AG08395 (cell line): ENCODE measurements at places on chromosomes 1 and 21.

DNA sequence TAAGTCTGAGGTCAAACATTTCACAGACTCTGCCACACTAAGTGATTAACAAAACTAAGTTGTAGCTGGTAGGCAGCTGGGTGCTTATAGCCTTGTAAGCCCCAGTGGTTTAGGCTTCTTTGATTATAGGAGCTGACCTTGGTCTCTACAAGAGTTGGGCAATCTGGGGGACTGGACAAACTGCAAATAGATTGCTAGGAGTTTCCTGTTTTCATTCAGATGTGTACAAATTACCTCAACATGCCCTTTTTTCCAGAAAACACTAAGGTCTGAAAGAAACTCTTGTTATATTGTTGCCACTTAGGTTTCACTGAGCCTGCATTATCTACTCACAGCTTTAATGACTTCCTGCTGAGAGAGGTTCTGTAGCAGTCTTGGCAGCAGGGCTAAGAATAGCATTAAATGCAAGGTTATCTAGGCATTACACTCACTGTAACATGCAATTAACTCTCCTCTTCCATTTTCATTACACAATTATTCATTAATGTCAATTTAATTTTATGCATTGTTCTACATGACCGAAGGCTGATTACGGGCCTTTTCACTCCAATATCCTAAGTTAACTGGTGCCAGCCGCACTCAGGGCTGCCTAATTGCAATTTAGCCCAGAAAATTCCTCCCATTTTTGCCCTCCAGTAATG is 314.0 kb downstream of the LMO4 start:
- no peak for DNase-seq

- no peak for DNase-seq
Observed at GRCh38 chr1:235573880-235574279, 69.6 kb upstream of the B3GALNT2 start.

DNA sequence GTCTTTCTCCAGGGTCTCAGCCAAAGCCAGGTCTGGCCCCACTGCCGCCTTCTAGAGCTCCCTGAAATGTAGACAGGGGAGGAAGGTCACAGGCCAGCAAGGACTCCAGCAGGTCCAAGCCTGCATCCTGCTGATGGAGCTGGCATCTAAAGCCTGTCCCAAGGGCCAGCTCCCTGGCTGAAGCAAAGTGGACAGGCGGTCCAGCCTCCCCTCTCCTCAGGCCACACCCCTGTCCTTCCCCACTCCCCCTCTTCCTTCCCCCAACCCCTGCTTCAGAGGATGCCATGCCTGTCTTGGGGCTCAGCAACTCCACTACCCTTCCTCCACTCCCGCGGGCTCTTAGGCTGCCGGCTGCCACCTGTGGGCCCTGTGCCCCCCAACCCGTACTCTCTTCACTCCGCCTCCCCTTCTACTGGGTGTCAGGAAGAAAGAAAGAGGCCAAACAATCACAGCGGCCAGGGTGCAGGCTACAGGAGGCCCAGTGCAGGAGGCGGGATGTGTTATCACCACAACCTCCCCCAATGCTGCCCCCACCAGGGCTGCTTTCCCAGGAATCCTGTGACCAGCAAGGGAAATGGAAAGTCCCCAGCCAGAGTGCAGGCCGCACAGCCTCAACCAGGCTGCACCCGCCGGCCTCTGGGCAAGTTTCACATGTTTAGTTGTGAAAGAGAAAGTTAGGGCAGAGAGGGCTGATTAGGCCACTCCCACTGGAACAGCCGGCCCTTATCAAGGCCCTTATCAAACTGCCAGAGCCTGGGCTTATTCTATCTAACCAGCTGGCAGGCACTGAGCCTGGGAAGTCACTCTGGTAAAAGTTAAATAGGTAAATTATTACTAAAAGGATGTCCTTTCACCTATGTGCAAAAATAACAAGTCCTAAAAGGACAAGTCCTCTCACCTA is 34.1 kb downstream of the ACOT7 start:
- DNase-seq, result peak; percentile 55

DNA sequence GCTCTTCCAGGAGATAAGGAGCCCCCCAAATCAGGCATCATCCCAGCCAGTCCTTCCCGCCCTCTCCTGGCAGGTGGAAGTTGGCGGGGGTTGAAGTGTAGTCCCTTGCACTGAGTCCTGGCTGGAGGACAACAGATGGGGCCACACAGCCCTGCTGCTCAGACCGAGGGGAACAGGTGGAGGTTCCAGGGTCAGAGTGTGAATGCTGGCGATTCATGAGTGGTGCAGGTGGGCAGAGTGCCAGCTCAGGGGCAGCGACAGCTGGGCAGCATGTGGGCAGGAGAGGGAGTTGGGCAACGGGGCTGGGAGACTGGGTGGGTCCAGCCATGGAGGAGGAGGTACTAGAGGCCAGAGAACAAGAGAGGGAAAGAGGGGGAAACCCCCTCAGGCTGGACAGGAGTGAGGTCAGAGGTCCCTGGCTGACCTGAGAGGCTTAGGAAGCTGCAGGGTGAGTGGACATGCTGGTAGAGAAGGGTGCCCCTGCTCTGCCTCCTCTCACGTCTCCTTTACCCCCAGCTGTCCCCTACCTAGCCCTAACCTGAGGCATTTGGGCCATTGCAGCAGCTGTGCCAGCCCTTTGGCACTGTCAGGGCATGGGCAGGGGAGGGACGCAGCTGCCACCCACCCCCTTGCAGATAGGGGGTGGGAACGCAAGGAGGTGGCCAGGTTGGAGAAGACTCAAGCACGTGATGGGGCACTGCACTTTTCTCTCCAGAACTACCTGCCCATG is 11.3 kb upstream of the ADORA1 start:
- DNase-seq, result no peak

- no peak for DNase-seq
Observed at GRCh38 chr1:178821134-178821866, 49.6 kb downstream of the ANGPTL1 start.
